ENCODE measurements at places on chromosomes 6 and 20. TPM values are rescaled to one million over a fixed set of nuclear protein-coding genes. Genes with fewer than 3 reads are reported as not detected.

Gene PNPLA1
- total RNA-seq: 0.14 TPM

Gene CST1
- not detected for total RNA-seq

Gene SEL1L2
- total RNA-seq: not detected

Gene APCDD1L
- total RNA-seq: not detected

Gene FNDC11
- total RNA-seq: not detected

Gene SLC22A1
- 407 TPM for total RNA-seq

Gene SLC16A10
- 11.0 TPM for total RNA-seq

Gene ORC3
- total RNA-seq: 12.1 TPM

Gene CDKAL1
- total RNA-seq: 12.9 TPM

Gene ZDHHC14
- 11.7 TPM for total RNA-seq

DNA sequence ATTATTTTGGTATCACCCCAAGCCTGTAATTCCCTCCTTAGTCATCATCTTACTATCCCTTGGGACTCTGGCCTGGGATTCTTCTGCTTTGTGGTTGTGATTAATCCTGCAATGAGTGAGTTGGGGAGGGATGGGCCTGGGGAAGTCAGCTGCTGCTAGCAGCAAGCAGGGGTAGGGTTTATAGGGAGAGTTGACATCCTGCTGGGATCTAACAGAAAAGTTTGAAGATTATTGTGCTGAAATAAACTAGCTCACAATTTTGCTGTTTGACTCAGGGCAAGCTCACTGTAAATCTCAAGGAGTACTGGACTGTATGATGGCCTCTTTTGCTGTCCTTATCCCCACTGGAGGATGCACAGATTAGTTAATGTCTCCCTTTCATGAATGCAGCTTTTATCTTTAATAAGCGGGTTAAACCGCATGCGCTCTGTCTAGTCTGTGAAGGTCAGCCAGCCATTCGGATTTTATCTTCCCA, 83.4 kb downstream of the JARID2 start:
- no peaks in the 10 kb centered on the region for H3K27me3 ChIP-seq
- DNase-seq: no peak
- no peak overlapping the region for H3K4me3 ChIP-seq
- no peaks in the 10 kb centered on the region for H3K36me3 ChIP-seq
- H3K27ac ChIP-seq: no peak overlapping the region

- no peak for DNase-seq
- H3K27me3 ChIP-seq: no peaks in the 10 kb centered on the region
- H3K4me1 ChIP-seq: no peaks in the 10 kb centered on the region
- H3K4me3 ChIP-seq: no peak overlapping the region
- H3K36me3 ChIP-seq: no peaks in the 10 kb centered on the region
These were observed 104.7 kb upstream of the PMEPA1 start for GRCh38 chr20:57814529-57814928.

- DNase-seq: no peak
- no peak overlapping the region for H3K4me3 ChIP-seq
- H3K36me3 ChIP-seq: no peaks in the 10 kb centered on the region
- H3K4me1 ChIP-seq: no peaks in the 10 kb centered on the region
These were observed 29.7 kb upstream of the APCDD1L start for GRCh38 chr20:58544891-58545290.

DNA sequence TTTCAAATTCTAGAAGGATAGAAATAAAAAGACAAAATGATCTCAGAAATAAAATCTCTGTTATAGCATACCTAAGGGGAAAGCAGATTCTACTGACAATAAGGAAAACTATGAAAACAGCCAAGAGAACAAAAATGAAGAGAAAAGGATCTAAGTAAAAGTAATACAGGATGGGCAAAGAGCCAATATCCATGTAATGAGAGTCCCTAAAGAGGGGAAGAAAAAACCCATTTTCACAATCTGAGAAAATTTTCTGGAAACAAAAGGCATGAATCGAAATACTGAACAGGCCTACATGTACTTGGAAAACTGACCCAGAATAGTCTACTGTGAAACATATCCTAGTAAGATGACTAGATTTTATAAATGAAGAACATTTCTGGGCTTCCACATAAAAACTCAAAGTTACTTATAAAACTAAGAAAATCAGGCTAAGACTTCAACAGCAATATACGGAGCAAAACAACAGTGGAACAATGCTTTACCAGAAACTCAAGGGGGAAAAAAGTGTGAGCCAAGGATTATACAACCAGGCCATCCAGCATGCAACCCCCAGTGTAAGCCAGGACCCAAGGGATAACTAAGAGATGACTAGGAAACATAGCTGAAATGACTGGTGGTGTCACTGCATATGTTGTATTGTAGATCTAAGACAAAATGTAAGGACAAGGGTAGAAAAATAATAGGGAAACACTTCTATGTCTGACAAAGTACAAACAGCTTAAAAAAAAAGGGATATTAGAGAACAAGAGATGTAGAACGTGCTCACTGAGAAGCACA, 10.2 kb downstream of the NAPB start:
- no peak overlapping the region for H3K4me3 ChIP-seq
- peaks cover 10% of the 10 kb centered on the region for H3K4me1 ChIP-seq
- no peak overlapping the region for H3K27ac ChIP-seq
- H3K27me3 ChIP-seq: no peaks in the 10 kb centered on the region
- no peak for DNase-seq
- H3K36me3 ChIP-seq: no peaks in the 10 kb centered on the region

DNA sequence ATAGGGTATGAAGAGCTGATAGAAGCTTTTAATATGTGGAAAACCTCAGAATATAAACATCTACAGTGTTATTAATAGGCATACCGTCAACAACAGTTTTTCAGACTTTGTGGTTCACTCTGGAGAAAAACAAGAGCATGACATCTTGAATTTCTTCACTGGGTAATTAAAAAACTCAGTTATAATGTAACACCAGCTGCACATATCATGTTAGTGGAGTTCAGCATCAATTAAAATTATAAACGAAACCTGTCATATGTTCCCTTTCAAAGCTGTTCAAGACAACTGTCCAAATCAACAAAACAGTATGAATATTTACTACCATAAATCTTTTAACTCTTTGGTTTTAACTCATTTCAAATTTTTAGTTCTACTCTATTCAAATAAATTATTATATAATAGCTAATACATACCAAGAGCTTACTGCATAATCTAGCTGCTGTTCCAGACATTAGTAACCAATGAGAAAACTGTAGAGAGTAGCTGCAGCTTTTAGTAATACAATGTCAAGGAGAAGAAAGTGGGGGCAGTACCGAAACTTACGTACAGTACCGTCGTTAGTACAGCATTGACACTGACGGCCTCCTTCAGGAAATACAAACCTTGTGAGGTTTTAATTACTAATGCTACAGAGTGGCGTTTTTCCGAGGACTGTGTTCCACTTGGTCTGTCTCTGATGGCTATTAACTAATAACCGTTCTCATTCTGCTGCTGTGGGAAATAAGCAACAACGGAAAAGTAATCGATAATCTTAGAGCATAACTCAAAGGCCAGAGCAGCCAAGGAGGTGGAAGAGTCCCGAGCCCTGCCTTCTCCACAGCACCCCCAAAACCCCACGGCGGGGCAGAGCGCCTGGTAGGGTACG, 532 bp upstream of the PM20D2 start:
- peaks cover 19% of the 10 kb centered on the region for H3K4me1 ChIP-seq
- H3K36me3 ChIP-seq: no peaks in the 10 kb centered on the region
- H3K4me3 ChIP-seq: peak overlapping the region; percentile 82
- no peaks in the 10 kb centered on the region for H3K27me3 ChIP-seq

DNA sequence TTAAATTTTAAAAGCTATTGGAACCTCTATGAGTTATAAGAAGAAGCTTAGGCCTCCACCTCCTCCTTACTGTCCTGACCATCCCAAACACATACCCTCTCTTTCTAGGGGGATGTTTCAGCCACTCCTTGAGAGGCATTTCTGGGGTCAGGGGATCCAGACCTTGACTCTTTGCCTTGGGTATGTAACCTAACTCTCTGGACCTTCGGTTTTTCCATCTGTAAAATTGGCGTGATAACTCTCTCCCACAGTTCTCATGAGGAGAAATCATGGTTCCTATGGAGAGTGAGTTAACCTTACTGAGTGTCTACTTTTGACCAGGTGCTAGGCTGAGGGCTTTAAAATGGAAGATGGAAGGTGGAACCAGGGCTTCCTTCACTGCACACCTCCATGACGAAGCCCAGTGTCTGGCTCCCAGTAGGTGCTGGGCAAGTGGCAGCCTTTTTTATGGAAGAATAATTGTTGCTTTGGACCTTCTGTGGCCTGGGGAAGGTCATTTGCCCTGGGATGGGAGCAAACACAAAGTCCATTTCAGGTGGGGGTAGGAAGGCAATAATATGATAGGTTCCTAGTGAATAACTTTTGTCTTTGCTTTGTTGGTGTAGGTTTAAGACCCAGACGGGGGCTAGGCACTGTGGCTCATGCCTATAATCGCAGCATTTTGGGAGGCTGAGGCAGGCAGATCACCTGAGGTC, 18.4 kb downstream of the FOXP4 start:
- no peak for DNase-seq
- no peaks in the 10 kb centered on the region for H3K27me3 ChIP-seq
- peaks cover 7% of the 10 kb centered on the region for H3K36me3 ChIP-seq

DNA sequence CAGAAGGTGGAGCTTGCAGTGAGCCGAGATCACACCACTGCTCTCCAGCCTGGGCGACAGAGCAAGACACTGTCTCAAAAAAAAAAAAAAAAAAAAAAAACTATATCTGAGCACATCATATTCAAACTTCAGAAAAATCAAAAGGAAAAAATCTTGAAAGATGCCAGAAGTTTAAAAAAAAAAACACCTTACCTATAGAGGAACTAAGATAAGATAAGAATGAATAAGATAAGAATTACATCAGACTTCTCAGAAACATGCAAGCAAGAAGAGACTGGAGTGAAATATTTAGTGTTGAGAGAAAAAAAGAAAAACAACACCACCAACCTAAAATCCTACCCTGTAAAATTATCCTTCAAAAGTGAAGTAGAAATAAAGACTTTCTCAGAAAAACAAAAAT, 116.8 kb upstream of the ARID1B start:
- no peaks in the 10 kb centered on the region for H3K27me3 ChIP-seq
- no peak overlapping the region for H3K4me3 ChIP-seq
- H3K4me1 ChIP-seq: no peaks in the 10 kb centered on the region
- no peaks in the 10 kb centered on the region for H3K36me3 ChIP-seq
- H3K27ac ChIP-seq: no peak overlapping the region

- H3K4me3 ChIP-seq: no peak overlapping the region
- no peak overlapping the region for H3K27ac ChIP-seq
- no peaks in the 10 kb centered on the region for H3K27me3 ChIP-seq
- H3K36me3 ChIP-seq: no peaks in the 10 kb centered on the region
These were observed 290.1 kb upstream of the PRDM1 start for GRCh38 chr6:105795913-105796517.

GRCh38 chr20:4898282-4899244, 102.7 kb downstream of the SLC23A2 start:
- no peak overlapping the region for H3K27ac ChIP-seq
- no peaks in the 10 kb centered on the region for H3K4me1 ChIP-seq
- peaks cover 24% of the 10 kb centered on the region for H3K36me3 ChIP-seq
- DNase-seq: no peak

DNA sequence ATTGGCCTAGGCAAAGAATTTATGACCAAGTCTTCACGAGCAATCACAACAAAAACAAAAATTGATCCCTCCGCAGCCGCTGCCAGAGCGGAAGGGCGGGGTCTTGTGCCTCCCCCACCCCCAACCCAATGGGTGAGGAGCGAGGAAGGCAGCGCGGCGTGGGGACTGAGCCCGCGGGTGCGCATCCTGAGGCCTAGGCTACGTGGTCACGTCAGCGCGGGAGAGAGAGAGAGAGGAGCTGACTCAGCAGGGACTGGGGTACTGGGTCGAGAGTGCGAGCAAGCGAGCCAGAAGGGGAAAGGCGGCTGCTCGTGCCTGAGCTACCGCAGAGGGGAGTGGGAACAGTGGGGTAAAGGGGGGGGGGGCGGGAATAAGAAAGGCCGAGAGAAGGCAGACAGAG, 90.1 kb upstream of the FERMT1 start:
- H3K4me3 ChIP-seq: no peak overlapping the region
- no peaks in the 10 kb centered on the region for H3K36me3 ChIP-seq
- no peaks in the 10 kb centered on the region for H3K4me1 ChIP-seq
- no peak overlapping the region for H3K27ac ChIP-seq

DNA sequence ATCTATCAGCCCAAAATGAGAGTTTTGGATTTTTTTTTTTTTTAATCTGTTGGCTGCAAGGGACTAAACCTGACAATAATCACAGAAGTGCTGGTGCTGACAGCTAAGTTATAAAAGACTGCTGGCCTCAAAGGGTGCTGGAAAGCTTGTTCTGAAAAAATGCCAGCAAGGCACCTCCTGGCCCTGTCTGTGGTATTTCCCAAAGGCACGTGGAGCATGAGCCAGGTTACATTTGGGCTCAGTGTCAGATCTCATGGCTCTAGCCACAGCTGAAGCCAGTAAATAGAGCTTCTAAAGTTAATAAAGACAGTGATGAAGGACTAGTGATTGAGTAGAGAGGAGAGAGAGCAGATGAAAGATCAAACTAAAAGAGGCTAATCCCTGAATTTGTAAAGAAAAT, 178.9 kb downstream of the FUT9 start:
- DNase-seq: no peak
- H3K36me3 ChIP-seq: no peaks in the 10 kb centered on the region
- no peak overlapping the region for H3K27ac ChIP-seq
- H3K27me3 ChIP-seq: peaks cover 3% of the 10 kb centered on the region

- no peak overlapping the region for H3K27ac ChIP-seq
- H3K36me3 ChIP-seq: peaks cover 16% of the 10 kb centered on the region
- H3K27me3 ChIP-seq: no peaks in the 10 kb centered on the region
- H3K4me1 ChIP-seq: peaks cover 11% of the 10 kb centered on the region
These were observed 4.5 kb downstream of the DEK start for GRCh38 chr6:18259675-18260447.

GRCh38 chr6:149389509-149390297, 10.4 kb upstream of the SUMO4 start:
- no peak for DNase-seq
- H3K27ac ChIP-seq: no peak overlapping the region
- no peak overlapping the region for H3K4me3 ChIP-seq
- no peaks in the 10 kb centered on the region for H3K36me3 ChIP-seq

DNA sequence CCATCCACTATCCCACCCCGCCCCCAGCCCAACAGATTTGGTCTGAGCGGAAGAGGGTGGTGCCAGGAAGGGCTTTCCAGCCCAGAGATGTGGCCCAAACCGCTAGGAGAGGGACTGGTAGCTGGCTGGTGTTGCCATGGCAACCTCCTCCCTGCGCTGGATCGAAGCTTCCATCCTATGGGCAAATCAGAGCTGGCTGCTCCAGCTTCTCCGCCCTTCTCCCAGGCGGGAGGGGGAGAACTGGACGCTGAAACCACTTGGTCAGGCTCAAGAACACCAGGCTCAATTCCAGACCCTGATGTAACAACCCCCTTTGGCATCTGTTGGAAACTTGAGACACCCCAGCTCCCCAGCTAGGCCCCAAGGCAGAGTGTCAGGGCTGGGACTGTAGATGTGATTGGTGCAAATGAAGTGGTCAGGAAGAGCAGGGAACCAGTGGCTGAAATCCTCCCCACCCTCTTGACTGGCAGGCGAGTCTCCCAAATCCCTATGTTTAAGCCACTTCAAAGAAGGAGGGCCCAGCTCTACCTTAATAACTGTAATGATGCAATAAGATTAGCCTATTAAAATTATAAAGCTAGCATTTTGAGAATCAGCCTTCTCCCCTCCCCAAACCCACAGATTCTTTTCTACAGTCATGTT, 4.2 kb downstream of the RIMS4 start:
- peaks cover 18% of the 10 kb centered on the region for H3K27me3 ChIP-seq
- H3K36me3 ChIP-seq: no peaks in the 10 kb centered on the region
- no peak overlapping the region for H3K4me3 ChIP-seq
- no peak for DNase-seq
- H3K4me1 ChIP-seq: no peaks in the 10 kb centered on the region

Measured in liver (tissue), 10 donors.